ENCODE measurements at places on chromosomes 16 and 17.
A peak's percentile ranks its signal among the peaks of the same experiment; 100 is the strongest.

GRCh38 chr16:35181422-35182030 is 1722.1 kb downstream of the TP53TG3F start:
- DNase-seq = no peak

DNA sequence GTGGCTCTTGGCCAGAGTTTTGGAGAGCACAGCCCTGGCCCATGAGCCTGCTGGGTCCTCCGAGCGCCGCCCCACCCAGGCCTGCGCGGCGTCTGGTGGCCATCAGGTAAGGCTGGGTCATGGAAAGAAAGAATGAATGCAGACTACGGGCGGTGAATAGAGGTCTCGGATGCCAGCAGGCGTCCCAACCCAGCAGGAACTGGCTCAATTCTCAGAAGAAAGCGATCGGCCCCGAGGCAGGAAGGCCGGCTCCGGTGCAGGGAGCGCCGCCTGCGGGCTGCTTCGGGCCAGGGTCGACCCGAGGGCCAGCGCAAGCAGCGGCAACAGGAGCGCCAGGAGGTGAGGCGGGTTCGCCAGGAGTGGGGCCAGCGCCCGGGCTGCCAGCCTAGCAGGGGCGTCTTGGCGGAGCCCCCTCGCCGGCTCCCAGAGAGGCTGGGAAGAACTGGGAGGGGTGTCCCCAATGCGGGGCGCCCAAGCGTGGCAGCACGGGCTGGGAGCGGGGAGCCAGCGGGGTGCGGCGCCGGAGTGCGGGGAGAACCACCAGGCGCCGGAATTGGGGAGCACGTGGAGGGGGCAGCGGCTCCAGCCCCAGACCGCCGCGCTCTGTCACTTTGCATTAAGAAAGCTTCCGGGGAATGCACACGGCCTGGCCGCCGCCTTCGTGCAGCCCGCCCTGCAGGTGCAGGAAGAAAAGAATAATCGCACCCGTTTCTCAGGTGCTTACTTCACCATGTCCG is 7.1 kb upstream of the TMC5 start:
- no peak for DNase-seq

GRCh38 chr17:61376931-61377838 is 22.5 kb upstream of the TBX2 start:
- DNase-seq = no peak

DNA sequence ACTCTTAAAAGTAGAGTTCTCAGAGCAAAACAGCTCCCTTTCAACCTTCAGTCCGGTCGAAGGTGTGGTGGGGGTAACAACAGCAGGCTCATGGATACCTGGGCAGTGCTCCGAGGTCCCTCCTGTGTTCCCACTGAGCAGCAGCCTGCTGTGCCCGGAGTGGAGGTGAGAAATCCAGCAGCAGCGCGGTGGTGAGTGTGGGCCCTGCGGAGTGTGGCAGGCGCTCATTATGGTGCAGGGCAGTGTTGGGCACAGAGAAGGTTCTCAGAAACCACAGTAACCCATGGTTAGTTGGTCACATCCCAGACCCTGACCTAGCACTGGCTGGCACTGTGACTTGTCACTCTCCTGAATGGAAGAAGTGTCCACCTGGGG is 5.0 kb upstream of the P4HB start:
- DNase-seq = no peak

- DNase-seq = no peak
These were observed 7.2 kb downstream of the FUS start for GRCh38 chr16:31186930-31187807.

DNA sequence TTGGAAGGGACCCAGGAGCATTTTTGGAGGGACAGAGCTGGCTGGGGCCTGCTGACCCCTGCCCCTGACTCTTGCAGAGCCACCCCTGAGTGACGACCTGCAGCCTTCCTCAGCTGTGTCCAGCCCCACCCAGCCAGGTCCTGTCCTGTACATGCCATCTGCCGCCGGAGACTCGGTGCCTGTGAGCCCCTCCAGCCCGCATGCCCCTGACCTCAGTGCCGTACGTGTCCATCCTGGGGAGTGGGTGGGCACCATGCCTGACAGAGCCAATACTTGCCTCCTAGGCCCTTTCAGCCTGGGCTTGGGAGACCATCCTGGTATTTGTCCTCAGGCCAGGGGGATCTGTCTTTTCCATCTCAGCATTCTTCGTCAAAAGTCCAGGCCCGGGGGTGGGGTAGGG is 27.5 kb downstream of the UNC13D start:
- DNase-seq = no peak

GRCh38 chr17:79012563-79013134 is 3.1 kb upstream of the CANT1 start:
- DNase-seq = no peak

- peak; percentile 13 for DNase-seq
These were observed 351.2 kb downstream of the SEC14L1 start for GRCh38 chr17:77491921-77492445.

DNA sequence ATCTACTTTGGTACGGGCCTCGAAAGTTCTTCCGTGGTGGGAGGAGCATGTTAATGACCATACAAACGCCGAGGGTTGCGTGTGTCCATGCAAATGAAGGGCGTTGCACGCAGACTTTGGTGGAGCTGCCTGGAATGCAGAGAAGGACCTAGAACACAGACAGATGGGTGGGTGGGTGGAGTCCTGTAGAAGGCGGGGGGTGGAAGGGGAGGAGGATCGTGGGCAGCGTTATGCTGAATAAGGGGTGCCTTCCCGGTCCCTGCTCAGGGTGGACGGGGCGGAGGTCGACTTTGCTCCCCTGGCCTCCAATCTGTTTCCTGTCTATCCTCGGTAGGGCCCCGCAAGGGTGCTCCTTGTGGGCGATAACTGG is 795 bp upstream of the PAQR4 start:
- no peak for DNase-seq

DNA sequence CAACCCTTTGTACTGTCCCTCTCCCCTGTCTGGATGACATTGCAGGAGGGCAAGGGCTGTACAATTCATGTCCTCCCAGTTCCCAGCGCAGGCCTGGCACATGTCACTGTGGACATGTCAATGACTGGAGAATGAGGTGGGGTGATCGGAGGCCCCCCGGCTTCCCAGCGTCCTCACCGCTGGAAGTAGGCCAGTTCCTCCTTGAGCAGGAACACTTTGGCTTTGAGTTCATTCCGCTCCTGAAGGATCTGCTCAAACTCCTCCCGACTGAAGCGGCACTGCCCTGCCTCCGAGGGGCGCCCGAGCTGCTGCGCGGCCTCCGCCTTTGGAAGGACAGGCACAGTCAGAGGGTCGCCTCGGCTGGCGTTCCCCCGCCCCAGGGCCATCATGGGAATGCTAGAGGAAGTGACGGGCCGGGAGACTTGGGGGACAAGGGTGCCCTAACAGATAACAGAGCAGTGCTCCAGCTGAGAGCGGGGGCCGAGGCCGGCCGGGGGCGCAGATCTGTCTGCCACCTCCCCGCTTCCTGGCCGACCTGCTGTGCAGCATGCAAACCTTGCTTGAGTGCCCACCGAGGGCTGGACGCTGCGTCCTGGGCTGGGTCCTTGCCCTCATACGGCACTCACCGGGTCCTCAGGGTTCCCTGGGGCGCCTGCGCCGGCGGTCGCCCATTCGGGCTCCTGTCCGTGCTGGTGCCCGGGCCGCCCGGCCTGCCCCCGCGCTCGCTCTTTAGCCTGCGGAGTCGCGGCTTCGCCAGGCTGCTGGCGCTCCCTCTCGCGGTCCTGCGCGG is 1.3 kb downstream of the RILP start:
- DNase-seq = no peak

DNA sequence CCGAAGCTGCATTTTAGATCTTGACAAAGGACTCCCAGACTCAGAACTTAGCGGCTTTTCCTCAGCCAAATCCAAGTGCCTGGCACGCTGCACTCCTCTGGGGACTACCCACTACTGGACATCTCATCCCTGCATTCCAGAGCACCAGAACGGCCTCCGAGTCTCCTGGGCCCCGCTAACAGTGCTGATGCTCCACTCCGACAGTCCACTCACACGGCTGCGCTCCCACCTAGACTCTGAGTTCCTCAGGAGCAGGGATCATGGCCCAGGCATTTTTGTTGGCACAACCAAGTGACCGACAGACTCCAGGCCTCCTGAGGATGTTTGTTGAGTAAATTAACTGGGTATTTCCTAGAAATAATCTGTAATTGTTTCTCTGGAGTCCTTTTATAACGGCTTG is 79.1 kb downstream of the NDEL1 start:
- DNase-seq = no peak

- DNase-seq = no peak
These were observed 33.8 kb upstream of the CRISPLD2 start for GRCh38 chr16:84785843-84786581.

DNA sequence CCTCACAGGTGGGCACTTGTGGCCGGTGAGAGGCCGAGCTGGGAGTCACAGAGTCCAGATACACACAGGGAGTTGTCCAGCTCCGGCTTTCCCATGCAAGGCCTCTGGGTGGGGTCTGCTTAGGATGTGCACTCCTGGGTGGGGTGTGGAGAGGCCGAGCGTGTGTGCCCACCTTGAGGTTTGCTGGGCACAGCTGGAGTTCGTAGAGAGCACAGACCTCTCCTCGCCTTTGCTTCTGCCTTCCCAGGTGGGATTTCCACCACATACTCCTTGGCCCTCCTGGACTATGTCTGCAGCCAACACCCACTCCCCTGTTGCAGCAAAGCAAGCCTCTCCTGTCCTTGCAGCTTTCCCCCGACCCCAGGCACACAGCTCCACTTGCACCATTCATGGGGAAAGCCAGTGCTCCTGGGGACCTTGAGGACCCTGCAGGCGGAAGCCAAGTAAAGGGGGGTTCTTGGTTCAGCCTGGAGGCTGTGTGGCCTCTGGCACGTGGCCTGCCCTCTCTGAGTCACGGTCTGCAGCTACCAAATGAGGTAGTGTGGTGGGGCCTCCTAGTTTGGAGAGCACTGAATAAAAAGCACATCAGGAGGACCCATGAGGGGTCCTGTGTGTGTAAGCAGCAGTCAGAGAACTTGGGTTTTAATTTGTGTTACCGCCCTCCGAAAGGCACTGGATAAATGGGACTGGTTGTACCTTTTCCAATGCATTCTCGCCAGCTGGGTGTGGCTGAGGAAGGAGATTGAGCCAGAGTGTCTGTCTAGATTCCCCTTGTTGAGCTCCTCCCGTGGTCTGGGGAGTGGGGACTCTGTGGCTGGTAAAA is 31.5 kb downstream of the MPRIP start:
- peak; percentile 25 for DNase-seq

DNA sequence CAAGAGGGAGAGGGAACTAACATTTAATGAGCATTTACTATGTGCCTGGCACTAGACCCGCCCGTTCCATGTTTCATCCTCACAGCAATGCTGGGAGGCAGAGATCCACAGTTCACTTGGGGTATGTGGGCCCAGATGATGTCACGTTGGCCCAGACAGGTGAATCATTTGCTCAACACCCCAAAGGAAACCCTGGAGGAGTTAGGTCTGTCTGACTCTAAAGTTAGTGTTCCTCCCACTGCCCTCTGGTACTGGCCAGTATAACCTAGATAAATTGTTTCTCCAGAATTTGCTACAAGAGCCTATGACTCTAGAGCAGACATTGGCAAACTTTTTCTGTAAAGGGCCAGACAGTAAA is 164.6 kb downstream of the VPS53 start:
- no peak for DNase-seq

DNA sequence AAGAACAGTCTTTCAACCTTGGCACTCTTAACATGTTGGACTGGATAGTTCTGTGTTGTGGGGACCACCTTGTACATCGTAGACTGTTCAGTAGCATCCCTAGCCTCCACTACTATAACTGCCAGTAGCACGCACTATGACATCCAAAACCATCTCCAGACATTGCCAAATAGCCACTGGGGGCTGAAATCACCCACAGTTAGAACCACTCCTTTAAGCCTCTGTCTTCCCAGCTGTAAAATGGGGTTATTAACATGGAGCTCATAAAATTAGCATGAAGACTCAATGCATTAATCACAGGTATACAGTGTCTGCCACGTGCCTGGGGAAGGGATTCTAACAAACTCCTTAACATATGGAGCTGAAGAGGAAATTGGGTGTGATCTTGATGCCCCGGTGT is 49.7 kb downstream of the LYRM1 start:
- DNase-seq = no peak

DNA sequence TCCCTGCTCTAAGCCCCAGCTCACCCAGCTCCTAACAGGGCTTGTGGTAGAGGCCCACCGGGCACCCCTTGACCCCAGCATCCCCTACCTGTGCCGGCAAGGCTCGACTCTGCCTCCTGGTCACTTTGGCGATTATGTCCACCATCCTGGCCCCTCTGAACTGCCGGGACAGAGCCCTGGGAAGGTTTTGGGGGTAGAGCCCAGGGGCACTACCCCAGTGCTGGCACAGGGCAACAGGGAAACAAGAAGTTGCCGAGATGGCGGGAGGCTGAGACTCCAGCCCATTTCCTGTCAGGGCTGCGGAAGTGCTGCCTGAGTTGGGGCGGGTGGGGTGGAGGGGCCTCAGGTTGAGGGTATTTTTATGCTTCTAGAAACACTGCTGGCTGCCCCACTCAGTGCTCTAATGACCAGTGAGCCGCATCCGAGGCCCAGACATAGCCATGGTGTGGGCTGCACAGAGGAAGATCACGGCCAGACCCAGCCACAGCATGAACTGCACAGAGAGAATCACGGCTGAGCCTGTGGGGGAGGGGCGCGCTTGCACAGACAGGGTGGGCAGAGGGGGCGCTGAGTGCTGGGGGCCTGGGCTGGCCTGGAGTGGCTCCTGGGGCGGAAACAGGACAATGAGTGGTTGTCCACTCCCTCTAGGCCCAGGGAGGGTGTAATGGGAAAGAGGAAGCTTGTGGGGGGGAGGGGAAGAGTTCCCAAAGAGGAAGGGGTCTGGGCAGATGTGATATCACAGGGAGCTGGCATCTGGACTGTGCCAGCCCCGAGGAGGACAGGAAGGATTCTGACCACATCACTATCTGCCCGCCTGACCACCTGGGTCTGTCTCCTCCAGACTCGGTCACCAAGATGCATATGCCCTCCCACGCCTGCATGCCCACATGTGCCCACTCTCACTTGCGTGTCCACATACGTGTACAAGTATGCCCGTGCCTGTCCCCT is 22.3 kb downstream of the ARHGAP27 start:
- no peak for DNase-seq

- no peak for DNase-seq
These were observed 60.3 kb upstream of the CORO6 start for GRCh38 chr17:29682987-29683386.

GRCh38 chr17:50758989-50759544 is 8.3 kb downstream of the ANKRD40CL start:
- no peak for DNase-seq
